ENCODE measurements at places on chromosomes 5 and 9.

DNA sequence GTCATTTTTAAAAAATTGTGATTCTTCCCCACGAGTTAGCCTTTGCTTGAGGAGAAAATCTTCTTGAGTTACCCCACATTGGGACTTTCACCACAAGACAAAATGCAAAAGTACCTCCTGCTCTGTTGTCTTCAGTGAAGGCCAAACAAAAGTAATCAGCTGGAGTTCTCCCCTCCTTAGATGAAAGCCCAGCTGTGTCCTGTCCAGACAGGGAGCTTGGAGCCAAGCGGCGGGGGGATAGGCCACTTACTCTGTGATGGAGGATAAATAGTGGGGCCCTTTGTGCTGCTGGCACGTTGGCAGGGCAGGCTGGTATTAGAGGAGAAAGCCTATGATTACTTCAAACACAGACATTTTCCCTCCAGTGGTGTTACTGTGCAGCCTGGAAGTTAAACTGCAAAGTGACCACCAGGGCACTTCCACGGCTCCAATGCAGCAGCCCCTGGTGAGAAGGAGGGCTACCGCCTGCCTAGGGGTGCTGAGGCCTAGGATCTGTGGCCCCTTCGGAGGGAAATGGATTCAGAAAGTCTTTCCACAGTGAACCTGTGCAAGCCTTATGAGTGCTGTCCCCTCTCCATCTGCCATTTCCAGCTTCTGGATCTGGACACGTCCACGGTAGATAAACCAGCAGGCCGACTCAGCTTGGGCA is 155.0 kb downstream of the TMEM167A start:
- no peak for DNase-seq

GRCh38 chr5:127876384-127876783 is 173.2 kb downstream of the CCDC192 start:
- no peak for DNase-seq

- no peak for DNase-seq
Observed at GRCh38 chr5:89871906-89872305, 537.6 kb downstream of the CETN3 start.

- no peak for DNase-seq
Observed at GRCh38 chr5:6501701-6502100, 53.0 kb downstream of the UBE2QL1 start.

DNA sequence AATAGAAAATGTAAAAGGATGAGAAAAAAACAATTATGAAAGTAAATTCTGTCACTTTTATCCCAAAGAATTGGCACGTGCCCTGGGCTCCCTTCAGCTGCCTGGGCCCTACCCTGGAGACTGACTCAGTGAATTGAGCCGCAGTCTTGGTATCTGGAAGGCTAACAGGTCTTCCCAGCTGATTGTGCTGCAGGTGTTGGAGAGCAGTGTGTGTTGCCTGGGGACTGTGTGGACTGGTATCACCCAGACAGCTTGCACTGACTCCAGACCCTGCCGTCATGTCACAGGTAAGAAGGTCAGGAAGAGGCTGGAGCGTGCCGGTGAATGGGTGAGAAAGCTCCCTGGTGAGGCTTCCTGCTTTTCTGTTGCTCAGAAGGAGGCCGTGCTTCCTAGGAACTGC is 83.3 kb downstream of the AOPEP start:
- no peak for DNase-seq

- no peak for DNase-seq
Observed at GRCh38 chr5:75450069-75450468, 61.4 kb downstream of the CERT1 start.

- no peak for DNase-seq
Observed at GRCh38 chr9:72150661-72151060, 1.4 kb downstream of the GDA start.

DNA sequence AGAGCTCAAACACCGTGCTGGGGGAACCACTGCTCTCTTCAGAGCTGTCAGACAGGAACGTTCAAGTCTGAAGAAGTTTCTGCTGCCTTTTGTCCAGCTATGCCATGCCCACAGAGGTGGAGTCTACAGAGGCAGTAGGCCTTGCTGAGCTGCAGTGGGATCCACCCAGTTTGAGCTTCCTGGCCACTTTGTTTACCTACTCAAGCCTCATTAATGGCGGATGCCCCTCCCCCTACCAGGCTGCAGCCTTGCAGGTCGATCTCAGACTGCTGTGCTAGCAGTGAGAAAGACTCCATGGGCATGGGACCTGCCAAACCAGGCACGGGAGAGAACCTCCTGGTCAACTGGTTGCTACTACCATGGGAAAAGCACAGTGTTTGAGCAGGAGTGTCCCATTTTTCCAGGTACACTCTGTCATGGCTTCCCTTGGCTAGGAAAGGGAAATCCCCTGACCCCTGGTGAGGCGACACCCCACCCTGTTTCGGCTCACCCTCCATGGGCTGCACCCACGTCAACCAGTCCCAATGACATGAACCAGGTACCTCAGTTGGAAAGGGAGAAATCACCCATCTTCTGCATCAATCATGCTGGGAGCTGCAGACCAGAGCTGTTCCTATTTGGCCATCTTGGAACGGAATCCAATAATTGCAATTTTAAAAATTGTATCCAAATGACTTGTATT is 246.9 kb upstream of the ADAMTS16 start:
- DNase-seq: no peak

DNA sequence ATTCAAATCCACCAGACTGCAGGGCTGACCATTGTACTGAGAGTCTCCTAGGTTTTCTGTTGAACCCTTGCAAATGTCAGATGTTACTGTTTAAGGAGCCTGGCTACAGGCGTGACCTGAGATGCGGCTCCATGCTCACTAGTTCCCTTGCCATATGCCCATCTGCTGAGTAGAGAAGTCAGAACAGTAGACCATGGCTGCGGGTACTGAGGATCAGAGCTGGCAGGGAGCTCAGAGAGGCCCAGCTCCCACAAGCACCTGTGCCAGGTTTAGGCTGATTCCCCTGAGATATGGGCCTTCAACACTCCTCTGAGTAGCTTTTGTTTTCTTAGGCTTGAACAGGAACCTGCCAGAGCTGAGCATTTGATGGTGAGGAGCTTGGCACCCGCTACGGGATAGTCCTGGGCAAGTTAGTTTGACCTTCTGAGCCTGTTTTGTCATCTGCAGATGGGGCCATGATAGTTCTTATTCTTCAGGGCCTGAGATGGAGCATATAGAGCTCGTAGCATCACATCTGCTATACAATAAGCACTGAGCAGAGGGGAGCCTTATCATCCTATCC is 83.7 kb downstream of the BOD1 start:
- DNase-seq: no peak

DNA sequence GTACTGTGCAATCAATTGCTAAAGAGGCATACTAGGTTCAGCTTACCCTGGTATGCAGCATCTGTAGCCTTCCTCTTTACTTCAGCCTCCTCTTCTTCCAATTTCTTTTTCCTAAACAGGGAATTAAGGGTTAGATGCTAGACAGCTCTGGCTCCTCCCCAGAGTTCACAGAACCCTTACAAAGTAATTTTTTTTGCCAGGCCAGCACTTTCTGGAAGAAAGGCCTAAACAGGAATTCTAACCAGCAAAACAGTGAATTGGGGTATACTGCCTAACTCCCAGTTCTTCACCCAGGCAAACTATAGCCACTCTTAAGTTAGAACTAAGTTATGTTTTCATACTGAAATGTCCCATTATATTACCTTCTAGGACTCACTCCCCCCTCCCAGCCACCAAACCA is 8.1 kb downstream of the BRD8 start:
- no peak for DNase-seq

DNA sequence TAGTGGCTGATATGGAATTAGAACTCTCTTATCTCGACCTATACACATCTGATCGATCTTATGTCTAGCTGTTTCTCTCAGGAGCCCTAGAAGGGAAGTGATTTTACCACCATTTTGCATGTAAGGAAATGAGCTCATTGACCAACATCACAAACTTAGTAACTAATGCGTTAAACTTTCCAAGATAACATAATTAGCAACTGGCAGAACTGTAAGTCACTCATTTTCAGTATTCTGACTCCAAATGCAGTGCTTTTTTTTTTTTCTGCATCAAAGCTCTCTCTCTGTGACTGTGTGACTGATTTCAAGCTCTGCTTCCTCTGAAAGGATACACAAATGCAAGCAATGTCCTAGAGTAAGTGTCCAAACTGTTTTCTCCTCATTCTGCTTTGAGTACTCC is 68.1 kb upstream of the FBXL7 start:
- DNase-seq: no peak

DNA sequence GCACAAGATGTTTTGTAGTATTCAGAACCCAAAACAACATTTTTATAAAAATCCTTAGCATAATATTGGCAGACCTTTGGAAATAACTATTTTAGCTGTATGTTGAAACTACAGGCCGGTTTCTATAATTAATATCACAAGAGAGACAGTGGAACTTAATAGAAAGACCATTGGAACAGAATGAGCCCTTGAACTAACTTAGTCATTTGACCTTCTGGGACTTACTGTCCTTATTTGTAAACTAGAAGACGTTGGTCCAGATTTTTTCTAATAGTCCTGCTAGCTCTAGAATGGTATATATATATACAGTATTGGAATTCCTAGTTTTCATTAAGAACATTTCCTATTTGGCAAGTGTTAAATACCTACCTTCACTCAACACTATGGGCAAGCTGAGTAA is 69.5 kb upstream of the ALDH1A1 start:
- no peak for DNase-seq

- DNase-seq: peak; percentile 94
Observed at GRCh38 chr5:35138232-35138631, 90.5 kb upstream of the AGXT2 start.

DNA sequence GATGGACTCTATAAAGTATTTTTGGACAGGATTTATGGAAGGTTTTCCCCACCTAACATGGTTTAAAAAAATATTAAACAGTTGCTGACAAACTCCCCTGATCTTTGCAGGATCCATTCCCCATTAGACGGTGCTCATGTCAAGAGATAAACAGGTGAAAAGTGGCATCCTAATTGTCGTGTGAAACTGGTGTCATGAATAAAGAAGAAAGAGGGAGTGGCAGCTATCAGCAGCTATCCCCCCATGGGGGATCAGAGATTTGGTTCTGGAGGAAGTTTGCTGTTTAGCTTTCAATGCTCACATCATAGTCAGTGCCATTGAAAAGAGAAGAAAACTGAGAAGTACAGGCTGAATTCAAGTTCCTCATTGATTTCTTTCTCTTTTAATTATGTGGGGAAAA is 329.3 kb upstream of the BRINP1 start:
- no peak for DNase-seq

DNA sequence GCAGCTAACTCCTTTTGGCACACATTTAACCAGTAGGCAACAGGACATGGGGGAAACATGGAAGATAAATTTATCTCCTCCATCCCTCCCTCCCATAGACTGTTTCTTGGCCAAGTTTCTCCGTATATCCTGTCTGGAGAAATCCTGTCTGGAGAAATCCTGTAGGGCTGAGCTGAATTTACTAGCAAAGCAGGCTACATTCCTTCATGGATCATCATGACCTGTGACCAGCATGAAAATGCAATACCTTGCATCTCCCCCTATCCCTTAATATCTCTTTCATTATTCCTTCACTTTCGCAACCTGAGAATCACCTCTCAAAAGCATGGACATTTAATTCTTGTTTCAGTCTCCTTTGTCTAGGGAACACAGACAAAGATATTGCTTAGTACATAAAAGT is 379.1 kb downstream of the PSAT1 start:
- no peak for DNase-seq

DNA sequence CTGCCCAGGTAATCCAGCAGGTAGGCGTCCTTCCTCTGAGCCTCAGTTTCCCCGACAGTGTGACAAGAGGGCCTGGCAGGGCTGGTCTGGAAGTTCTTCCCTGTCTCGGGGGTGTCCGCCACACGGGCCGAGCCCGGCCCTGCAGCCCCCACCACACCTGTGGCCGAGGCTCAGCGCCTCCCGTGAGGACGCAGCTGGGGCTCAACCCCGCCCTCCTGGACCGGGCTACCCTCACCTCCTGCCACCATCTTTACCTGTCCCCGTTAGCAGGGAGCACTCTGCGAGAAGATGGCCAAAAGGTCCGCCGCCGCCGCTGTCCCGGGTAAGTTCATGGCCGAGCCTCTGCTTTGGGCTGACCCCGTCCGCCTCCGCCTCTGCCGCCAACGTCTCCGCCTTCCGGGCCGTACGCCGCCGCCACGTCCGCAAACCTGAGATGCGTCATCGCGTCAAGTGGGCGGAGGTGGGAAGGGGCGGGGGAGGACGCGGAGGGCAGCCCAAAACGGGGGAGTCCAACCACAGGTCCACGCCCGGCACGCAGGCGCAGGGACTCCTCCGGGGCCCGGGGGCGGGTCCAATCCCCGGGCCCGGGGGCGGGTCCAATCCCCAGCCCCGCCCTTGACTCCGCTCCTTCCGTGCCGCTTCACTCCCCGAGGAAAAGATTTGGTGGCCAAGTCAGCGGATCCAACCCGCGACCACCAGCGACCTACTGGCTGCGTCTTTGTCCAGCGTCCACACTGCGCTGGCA is at the start of gene LYSMD3:
Gene LYSMD3 (minus strand): TSS at position 391 of the 745 bp plus-strand sequence. CDS start 4,295 bp downstream, outside the sequence.
- peak; percentile 74 for DNase-seq

DNA sequence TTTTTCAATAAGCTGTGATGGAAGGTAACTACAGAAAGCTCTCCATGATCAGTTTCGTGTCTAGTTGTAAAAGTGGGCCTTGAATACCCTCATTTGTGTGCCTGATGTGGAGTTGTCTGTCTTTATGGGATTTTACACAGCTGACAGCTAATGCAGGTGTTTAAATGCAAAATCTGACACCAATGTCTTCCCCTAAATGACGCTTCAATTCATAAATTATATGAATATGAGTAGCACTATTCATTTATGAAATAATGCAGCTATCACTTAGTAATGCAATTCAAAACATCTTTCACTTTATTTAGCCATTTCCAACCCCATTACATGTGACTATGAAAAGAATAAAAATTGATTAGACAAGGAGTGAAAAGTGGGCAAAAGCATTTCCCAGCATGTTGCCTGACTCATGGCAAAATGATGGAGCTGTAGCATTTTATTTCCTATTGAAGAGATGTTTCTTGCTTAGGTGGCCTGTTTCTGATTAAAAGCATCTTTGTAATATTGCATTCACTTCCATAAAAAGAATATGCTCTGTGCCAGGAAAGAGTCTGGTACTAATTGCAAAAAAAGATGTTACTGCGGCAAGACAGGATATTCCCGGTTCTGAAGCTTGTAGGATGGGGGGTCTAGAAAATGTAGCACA is 116.7 kb upstream of the HAPLN1 start:
- DNase-seq: no peak

- no peak for DNase-seq
Observed at GRCh38 chr5:68534956-68535520, 319.5 kb downstream of the PIK3R1 start.

DNA sequence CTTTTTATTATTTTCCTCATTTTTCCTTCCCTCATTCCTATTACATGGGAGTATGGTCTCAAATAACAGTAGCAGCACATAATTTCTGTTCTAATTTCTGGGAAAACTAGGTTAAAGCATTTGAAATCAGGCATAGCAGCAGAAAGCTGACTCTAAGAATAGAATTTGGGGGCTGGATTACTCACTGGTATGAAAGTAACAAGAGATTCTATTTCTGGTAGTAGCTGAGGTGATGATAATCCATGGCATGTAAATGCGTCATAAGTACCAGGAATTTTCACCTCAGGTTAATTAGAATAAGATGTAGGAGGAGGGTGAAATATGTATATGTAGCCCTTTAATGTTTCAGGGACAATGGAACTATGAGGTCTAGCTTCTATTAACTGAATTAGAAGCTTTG is 662.0 kb downstream of the PTPRD start:
- DNase-seq: peak; percentile 31

GRCh38 chr9:18542837-18543405 is 69.0 kb downstream of the ADAMTSL1 start:
- peak; percentile 10 for DNase-seq
